ENCODE measurements at places on chromosomes 1 and 21. TPM values are rescaled to one million over a fixed set of nuclear protein-coding genes. Genes with fewer than 3 reads are reported as not detected.

The OR2W3 gene
- total RNA-seq: not detected

The GPR37L1 gene
- not detected for total RNA-seq

The FBLIM1 gene
- 124 TPM for total RNA-seq

The TP73 gene
- not detected for total RNA-seq

The A3GALT2 gene
- not detected for total RNA-seq

The INPP5B gene
- 13.2 TPM for total RNA-seq

The CRYZ gene
- total RNA-seq: 39.8 TPM

The SLC9C2 gene
- 0.24 TPM for total RNA-seq

The S100A14 gene
- 2.4 TPM for total RNA-seq

The PRKCZ gene
- total RNA-seq: 15.3 TPM

The BCL2L15 gene
- not detected for total RNA-seq

The HAO2 gene
- not detected for total RNA-seq

The CATSPERE gene
- total RNA-seq: 0.20 TPM

The SPEN gene
- total RNA-seq: 32.9 TPM

The SLC35F3 gene
- total RNA-seq: not detected

The VWA1 gene
- total RNA-seq: 13.0 TPM

DNA sequence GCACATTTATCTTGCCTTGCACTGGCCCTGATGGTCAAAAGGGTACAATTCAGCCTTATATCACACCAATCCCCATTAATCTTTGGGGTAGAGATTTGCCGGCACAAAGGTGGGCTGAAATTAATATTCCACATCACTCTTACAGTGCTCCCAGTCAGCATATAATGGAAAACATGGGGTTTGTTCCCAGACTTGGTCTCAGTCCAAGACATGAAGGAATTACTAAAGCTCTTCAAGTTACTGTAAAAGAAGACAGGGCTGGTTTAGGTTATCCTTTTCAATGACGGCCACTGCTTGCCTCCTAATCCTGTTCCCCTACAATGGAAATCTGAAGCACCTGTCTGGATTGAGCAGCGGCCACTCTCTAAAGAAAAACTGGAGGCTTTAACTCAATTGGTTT, 160.7 kb downstream of the IER5 start:
- no peak for DNase-seq

- DNase-seq: no peak
These were observed 12.6 kb downstream of the RHBDL2 start for GRCh38 chr1:38929054-38929453.

DNA sequence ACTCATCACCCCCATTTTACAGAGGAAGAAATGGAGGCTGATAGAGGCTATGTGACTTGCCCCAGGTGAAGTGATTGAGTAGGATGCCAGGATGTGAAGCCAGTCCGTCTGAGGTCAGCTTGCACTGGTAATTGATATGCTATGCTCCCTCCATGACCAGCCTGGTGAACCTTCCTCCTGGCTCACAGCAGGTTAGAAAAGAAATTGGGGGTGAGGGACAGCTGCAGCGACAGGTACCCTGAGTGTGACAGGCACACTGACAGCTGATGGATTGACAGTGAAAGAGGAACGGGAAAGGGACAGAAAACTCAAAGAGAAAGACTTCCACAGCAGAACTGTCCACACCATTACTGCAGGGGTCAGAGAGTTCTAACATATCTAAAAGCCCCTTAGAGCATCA, 102.1 kb downstream of the SUSD4 start:
- no peak for DNase-seq

GRCh38 chr21:36773117-36773516, 74.2 kb downstream of the SIM2 start:
- no peak for DNase-seq

- no peak for DNase-seq
These were observed 44.7 kb upstream of the VAV3 start for GRCh38 chr1:108009603-108010195.

GRCh38 chr1:93817819-93818569, 61.0 kb downstream of the DNTTIP2 start:
- DNase-seq: no peak

DNA sequence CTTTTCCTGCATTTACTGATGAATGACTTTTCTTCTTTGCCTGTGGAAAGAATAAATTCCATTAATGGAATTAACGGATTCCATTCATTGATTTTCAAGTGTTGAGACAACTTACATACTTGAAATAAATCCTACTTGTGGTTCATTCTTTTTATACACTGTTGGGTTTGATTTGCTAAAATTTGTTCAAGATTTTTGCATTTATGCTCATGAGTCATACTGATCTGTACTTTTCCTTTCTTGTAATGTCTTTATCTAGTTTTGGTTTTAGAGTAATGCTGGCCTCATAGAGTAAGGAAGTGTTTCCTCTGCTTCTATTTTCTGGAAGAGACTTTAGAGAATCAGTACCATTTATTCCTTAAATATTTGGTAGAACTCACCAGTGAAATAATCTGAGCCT, 14.4 kb downstream of the UROD start:
- no peak for DNase-seq

- DNase-seq: no peak
These were observed 6.3 kb downstream of the APOBEC4 start for GRCh38 chr1:183646776-183647175.

DNA sequence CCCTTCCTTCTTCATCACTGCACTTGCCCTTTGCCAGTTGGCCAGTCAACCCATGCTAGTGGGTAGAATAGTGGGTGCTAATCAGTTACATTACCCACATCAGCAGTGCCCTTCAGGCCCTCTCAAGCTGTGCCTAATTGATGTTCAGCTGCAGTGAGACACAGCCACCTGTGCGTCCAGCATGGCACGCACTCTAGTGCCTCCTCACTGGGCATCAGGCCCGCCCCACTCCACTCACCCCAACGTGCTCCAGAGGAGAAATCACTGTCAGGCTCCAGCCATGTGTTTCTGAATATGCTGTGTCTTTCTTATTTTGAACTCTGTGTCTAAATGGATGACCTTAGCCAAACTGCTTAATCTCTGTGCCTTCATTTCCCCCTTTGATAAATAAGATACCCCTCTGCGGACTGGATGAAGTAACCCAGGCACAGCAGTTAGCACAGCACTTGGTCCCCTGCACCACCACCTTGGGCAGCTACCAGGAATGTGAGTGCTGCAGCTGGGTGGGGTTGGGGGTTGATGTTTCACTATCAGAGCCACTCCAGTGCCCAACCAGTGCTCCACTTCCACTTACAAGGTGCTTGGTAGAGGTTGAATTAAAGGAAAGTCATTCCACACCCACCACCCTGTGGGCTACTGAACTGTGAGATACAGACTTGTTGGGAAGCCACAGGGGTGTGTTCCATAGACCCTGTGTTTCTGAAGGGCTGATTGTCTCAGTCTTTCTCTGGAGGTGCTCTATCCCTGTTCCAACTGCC, 8.9 kb upstream of the ADORA3 start:
- DNase-seq: no peak

DNA sequence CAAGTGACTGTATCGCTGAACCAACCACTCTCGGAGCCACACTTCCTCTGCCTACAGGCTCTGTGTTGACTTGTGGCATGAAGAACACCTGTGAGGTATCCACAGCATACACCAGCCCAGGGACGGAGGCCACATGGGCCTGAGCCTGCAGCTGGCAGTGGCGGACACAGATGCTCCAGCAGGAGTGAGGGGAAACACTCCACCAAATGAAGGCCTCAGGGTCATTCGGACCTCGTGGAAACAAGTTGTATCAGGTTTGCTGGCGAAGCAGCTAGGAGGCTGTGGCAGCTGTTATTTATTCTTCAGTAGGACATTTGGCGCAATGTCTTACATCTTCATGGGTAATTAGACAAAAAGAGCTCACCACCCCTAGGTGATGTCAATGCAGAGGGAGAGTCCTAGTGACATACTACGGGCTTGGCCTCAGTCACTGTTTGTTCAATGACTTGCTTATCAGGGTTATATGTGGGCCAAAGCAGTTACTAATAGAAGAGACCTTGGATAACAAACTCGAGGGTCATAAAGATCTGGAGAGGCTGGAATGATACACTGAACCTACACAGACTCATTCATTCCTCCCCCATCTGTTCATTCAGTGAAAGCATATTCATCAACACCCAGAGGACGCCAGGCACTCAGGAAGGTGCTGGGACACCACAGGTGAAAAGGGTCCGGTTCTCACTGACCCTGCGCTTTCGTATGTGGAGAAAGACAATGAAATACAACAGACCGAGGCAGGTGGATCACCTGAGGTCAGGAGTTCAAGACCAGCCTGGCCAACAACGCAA, 11.6 kb upstream of the ETS2 start:
- DNase-seq: no peak

GRCh38 chr1:173406783-173407230, 70.3 kb upstream of the PRDX6 start:
- no peak for DNase-seq

GRCh38 chr21:45998871-45999580, 17.5 kb downstream of the COL6A1 start:
- DNase-seq: peak; percentile 55

GRCh38 chr1:19754482-19754881, 45.2 kb downstream of the TMCO4 start:
- no peak for DNase-seq

GRCh38 chr21:46078978-46079351, 18.9 kb upstream of the COL6A2 start:
- DNase-seq: peak; percentile 60

GRCh38 chr1:233617025-233617424, 3.1 kb downstream of the KCNK1 start:
- DNase-seq: no peak

DNA sequence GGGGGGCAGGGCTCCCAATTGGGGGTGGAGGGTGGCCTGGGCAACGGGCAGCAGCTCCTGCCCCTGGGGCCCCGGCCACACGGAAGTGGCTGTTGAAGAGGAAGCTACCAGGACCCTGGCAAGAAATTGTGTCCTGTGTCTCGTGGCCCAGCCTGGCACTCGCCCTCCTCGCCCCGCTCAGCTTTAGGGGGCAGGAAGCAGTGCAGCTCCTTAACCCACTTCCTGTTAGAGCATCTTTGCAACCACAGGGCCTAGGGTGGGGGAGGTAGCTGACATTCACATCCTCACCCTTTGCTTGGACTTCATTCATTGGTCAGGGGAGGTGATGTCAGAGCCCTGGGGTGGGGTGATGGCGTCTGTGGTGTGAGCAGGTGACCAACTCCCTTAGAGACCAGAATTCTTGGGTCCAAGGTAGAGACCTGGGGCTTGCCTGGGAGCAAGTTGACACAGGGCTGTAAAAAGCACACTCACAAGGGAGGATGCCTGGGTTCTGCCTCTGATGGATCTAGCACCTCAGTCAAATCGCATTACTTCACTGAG, at the start of gene ARHGAP30:
TSS of gene ARHGAP30 (minus strand) at position 161 of the 540 bp plus-strand sequence. CDS start 267 bp downstream, outside the sequence.
- DNase-seq: peak; percentile 71

GRCh38 chr1:91515994-91516393, 15.3 kb downstream of the CDC7 start:
- no peak for DNase-seq

GRCh38 chr1:95876276-95876675, 642.3 kb downstream of the RWDD3 start:
- no peak for DNase-seq

- DNase-seq: no peak
These were observed 11.0 kb upstream of the C1QA start for GRCh38 chr1:22625262-22625925.

DNA sequence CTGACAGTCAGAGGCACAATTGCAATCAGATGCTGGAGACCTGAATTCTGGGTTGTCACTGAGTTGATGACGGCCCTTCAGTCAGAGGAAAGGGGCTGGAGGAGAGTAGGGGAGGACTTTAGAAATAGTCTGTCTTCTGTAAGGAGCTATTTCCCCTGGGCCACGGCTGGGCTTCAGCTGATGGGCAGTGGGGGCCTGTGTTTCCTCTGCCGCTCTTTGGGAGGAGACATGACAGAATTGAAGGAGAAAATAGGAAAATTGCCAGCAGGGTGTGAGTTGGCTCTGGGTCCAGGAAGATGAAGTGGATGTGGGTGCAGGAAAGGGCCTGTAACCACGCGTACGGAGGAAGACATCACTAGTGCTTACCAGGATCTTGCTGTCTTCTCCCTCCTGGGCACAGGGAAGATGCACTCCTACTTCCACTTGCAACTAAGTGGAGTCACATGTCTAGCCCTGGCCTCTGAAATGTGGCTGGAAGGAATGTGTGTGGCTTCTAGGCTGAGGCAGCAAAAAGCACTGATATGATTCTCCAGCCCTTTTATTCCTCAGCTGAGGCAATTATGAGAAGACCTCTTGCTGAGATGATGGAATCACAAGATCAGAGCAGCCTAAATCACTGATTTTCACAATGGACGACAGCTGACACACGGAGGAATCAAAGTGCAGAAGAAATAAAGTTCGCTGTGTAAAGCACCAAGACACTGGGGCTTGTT, 250.0 kb downstream of the GRIK3 start:
- no peak for DNase-seq

All from right atrium auricular region (tissue), 2 donors.